Adrenal gland (tissue), 19 donors: ENCODE measurements at places on chromosomes 3 and 15. TPM values are rescaled to one million over a fixed set of nuclear protein-coding genes. Genes with fewer than 3 reads are reported as not detected.

The BNC1 gene
- polyA plus RNA-seq: 0.08 TPM

The MYLK gene
- polyA plus RNA-seq: 13.3 TPM

The DUOX1 gene
- 2.5 TPM for polyA plus RNA-seq

The CPN2 gene
- polyA plus RNA-seq: 4.0 TPM

The TMC3 gene
- polyA plus RNA-seq: 0.08 TPM

The FBLN2 gene
- polyA plus RNA-seq: 16.2 TPM

The CD200R1 gene
- polyA plus RNA-seq: 0.38 TPM

The CBLB gene
- 27.9 TPM for polyA plus RNA-seq

The ADAMTS17 gene
- 1.7 TPM for polyA plus RNA-seq

The CXCR6 gene
- polyA plus RNA-seq: 0.32 TPM

The C3orf20 gene
- polyA plus RNA-seq: not detected

The SPATA12 gene
- polyA plus RNA-seq: 0.07 TPM

The PARP3 gene
- polyA plus RNA-seq: 56.3 TPM

The SKOR1 gene
- polyA plus RNA-seq: not detected

The MYL3 gene
- 1.7 TPM for polyA plus RNA-seq

The HIGD2B gene
- polyA plus RNA-seq: not detected

The TGM4 gene
- polyA plus RNA-seq: 0.10 TPM

The OCA2 gene
- not detected for polyA plus RNA-seq

The BTLA gene
- polyA plus RNA-seq: 0.35 TPM

The DOCK3 gene
- 6.0 TPM for polyA plus RNA-seq

The COL7A1 gene
- 23.2 TPM for polyA plus RNA-seq

The CDCP1 gene
- 0.27 TPM for polyA plus RNA-seq

The PRR23B gene
- polyA plus RNA-seq: not detected

The DAZL gene
- polyA plus RNA-seq: 0.07 TPM

The IL20RB gene
- polyA plus RNA-seq: 1.1 TPM

The EIF3J gene
- polyA plus RNA-seq: 21.4 TPM

The CFAP91 gene
- 10.4 TPM for polyA plus RNA-seq

The ADAMTS9 gene
- 16.8 TPM for polyA plus RNA-seq

The AMT gene
- polyA plus RNA-seq: 55.8 TPM

The LSAMP gene
- polyA plus RNA-seq: 5.8 TPM

The TM6SF1 gene
- 1.7 TPM for polyA plus RNA-seq

The FAM107A gene
- 4.9 TPM for polyA plus RNA-seq

The NR2E3 gene
- polyA plus RNA-seq: 1.4 TPM

The CACNA1D gene
- polyA plus RNA-seq: 25.8 TPM

The KBTBD8 gene
- 1.2 TPM for polyA plus RNA-seq

The C15orf62 gene
- 0.27 TPM for polyA plus RNA-seq

The APBA2 gene
- polyA plus RNA-seq: 2.1 TPM

The NAALADL2 gene
- polyA plus RNA-seq: 0.24 TPM

The SAXO2 gene
- 0.56 TPM for polyA plus RNA-seq

The LMAN1L gene
- polyA plus RNA-seq: 0.88 TPM

The CPA3 gene
- 1.5 TPM for polyA plus RNA-seq

The P2RY12 gene
- 0.56 TPM for polyA plus RNA-seq

The MNS1 gene
- polyA plus RNA-seq: 2.1 TPM

The IL5RA gene
- polyA plus RNA-seq: under 0.01 TPM

The HHATL gene
- 0.94 TPM for polyA plus RNA-seq
